ENCODE measurements at places on chromosomes 5 and 9.

- DNase-seq: no peak
These were observed 212.9 kb downstream of the ARHGEF28 start for GRCh38 chr5:73838901-73839300.

GRCh38 chr5:135955525-135955924 lies 742 bp upstream of the LECT2 start:
- no peak for DNase-seq

DNA sequence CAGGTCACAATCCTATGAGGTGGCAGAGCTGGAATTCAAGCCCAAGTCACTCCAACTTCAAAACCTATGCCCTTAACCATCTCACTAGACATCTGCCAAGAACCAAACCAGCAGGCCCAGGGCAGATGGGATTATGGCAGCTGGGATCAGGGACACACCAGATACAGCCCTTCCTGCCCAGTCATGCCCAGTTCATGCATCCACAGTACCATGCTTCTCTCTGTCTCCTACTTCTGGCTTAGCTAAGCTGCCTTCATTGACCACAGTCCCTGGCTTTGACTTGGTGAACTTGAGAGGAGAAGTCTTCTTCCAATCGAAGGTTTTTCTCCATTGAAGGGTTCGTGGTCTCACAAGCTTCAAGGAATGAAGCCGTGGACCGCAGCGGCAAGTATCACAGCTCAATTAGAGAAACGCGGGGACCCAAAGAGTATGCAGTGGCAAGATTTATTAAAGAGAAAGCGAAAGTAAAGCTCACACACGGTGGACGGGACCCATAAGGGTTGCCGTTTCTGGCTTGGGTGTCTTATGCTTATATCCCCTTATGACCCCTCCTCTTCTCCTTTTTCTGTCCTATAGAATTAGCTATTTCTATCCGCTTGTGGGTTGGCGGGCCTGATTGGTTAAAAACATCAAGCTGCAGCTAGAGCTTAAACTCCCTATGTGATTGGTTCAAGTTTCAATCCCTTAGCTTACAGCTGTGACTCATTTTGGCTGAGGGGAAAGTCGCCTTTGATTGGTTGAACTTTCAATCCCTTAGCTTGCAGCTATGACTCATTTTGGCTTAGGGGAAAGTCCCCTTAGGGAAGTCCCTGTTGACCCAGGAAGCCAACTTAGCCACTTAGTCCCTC lies 101.2 kb downstream of the TRIM36 start:
- DNase-seq: peak; percentile 6

GRCh38 chr9:126902210-126902609 lies 12.4 kb upstream of the RALGPS1 start:
- no peak for DNase-seq

GRCh38 chr5:6328173-6328572 lies 50.2 kb downstream of the MED10 start:
- peak; percentile 91 for DNase-seq

DNA sequence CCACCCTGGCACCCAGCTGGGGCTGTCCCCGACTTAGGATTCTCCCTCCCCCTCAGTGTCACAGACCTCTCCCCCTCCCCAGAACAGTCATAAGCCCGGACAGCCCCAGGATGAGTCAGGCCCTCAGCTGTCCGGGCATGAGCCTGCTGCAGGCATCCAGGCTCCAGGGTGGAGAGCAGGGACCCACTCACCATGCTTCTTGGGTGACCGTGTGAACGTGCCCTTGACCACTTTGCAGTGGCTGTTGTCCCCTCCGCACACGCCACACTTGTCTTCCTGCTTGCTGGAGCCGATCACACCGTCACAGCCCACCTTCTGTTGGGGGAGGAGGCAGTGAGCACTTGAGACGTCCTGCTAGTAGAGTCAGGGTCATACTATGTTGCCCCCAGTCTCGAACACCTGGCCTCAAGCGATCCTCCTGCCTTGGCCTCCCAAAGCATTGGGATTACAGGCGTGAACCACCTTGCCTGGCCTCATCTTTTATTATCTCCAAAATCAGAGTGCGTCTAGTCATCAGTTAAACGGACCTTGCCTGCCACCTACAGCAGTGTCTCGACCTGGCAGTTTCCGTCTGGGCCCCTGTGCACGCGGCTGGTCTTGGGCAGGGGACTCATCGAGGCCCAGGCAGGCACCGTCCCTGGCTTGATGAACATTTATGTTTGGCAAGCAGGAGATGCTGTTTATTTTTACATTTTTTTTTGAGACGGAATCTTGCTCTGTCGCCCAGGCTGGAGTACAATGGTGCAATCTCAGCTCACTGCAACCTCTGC lies 72.6 kb downstream of the ZNF354C start:
- no peak for DNase-seq

GRCh38 chr5:132492386-132493125 lies 2.0 kb upstream of the IRF1 start:
- DNase-seq: no peak

DNA sequence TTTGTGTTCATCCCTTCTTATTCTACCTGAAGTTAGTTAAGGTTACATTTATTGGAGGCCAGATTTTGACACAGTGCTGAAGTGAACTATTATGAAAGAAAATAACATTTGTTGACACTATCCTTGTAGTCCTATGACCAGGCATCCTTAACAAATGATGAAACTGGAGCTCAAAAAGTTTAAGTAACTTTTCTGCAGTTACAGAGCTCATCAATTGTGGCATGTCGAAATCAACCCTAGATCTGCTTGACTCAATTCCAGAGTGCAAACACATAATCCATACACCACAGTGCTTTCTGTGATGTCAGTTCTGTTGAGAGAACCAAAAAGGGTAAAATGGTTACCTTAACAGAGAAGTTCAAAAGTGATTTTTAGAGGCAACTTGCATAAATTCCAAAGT lies 28.6 kb downstream of the KCNN2 start:
- no peak for DNase-seq

GRCh38 chr9:33731142-33731541 lies 64.2 kb upstream of the PRSS3 start:
- DNase-seq: no peak
